NCI-H748 treated with DMSO at 0.1 percent for 48 hours (cell line): ENCODE measurements at places on chromosomes 11 and 22.

GRCh38 chr11:115739878-115740277 lies 235.7 kb upstream of the CADM1 start:
- DNase-seq, result no peak

- no peak for DNase-seq
Observed at GRCh38 chr11:16791191-16791961, 52.9 kb downstream of the C11orf58 start.

DNA sequence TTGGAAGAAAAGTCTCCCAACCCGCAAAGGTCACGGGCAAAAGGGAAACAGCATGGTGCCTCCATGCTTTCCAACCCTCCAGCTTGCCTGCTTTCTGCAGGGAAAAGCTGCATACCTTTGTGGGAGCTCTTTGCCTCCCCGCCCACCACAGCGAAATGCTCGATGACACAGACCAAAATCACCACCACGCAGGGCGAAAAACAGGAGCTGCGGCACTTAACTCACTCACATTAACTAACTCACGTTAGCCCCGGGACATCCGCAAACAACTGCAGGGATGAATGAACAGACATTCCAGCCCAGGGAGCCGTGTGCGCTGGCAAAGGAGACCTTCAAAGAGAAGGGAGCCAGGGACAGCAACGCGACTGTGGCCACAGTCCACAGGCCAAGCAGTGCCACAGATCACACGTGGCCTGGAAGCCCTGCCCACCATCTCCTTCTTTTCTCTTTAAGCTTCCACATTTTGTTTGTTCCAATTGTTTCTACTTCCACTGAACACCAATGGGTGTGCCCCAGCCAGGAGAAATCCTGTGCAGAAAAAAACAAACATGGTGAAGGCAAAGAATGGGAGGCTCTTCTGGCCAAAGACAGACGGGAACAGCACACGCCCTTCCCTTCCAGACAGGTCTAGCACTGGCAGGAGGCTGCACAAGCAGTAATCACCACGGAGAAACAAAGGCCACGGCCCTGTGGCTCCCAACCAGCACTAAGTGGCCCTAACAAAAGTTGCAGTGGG lies 39.3 kb downstream of the DUSP8 start:
- DNase-seq, result no peak

DNA sequence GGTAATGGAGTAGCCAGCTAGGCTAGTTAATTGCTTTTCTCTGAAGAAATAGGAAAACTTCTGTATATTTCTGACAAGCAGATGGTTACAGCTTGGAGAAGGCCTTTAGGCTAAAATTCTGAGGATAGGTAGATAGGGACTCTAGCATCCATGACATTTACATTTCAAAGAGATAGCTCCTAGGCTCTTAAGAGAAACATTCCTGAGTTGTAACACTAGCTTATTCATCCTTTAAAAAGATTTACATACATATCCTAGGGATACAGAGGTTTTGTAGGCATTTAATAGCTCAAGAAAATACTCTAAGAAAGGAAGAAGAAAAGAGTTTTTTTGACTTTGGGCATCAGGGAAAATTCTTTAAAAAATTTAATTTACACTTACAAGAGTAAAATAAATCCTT lies 130.9 kb upstream of the CCDC179 start:
- DNase-seq, result no peak

- no peak for DNase-seq
Observed at GRCh38 chr22:33803371-33804282, 116.6 kb downstream of the LARGE1 start.
